NCI-H1436 (cell line): ENCODE measurements at places on chromosomes 11 and 22.

DNA sequence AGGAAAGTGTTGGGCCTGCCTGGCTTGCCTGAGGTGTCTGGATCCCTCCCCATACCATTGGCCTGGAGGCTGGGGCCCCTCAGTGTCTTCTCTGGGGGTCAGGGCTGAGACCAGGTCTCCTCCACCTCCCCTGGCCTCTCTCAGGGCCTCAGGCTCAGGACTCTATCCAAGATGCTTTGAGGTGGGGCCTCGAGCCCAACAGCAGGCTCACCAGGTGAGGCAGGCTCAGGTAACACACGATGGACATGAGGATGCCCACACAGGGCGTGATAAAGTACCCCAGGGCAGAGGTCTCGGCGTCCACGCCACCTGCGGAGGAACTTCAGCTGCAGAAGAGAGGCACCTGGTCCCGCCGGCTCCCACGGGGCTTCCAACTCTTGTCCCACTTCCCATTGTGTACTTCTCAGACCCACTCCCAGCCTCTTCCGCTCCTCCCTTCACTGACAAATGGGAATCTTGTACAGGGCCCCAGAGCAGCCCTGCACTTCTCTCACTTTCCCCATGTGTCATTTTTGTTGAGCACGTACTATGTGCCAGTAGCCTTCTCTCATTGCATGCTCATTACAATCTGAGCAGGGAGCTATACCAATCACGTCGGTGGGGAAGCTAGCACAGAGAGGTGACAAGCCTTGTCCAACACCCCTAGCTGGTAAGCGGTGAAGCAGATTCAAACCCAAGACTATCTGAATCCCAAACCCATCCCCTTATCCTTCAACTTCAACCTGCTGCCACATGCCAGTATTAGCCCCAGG lies 3.8 kb downstream of the SLC29A2 start:
- DNase-seq, result no peak

- no peak for DNase-seq
Measured at GRCh38 chr11:70399681-70400112, 1.4 kb downstream of the CTTN start.

GRCh38 chr11:12441231-12441861 lies 64.0 kb downstream of the PARVA start:
- no peak for DNase-seq

- no peak for DNase-seq
Measured at GRCh38 chr11:64788321-64789215, 10.2 kb upstream of the SF1 start.

DNA sequence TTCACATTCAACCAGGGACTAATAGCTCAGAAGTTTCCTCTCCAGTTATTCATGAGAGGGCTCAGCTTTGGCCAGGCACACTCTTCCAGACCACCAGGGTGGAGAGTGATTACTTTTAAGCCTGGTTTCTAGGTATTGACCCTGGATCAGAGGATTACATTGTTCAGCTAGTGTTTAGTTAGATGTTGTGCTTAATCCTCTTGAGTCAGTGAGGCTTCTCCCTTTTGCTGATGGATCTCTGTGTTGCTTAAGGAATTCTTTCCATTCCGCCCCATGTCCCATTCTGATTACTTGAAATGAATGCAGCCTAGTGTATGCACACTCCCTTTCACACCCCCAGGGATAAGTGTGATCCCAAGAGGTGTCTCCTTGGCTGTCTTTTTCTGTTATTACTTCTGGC lies 271.7 kb upstream of the ANO5 start:
- DNase-seq, result no peak

DNA sequence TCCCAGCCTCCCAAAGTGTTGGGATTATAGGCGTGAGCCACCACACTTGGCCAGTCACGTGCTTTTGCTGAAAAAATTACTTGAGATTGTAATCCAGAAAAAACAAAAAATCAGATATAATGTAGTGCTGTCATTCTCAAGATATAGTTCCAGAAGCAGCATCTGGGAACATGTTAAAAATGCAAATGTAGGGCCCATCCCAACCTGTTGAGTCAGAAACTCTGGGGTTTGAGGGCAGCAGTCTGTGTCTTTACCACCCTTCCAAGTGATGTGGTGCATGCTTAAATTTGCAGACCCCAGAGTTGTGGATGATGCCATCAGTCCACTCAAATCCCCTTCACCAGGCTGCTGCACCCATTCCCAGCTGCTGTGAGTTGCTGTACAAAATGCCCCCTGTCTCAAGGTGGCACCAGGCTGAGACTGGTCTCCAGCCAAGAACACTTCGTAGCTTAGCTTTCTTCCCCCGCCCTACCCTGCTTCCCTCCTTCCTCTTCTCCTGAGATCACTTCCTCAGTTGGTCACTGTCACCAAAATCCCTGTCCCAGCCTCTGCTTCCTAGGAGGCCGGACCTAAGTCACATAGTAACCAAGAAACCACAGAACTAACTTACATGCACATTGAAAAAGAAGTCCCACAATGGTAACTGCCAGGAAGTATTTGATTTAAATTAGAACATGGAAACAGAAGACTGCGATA lies 18.2 kb upstream of the ARRB1 start:
- no peak for DNase-seq

DNA sequence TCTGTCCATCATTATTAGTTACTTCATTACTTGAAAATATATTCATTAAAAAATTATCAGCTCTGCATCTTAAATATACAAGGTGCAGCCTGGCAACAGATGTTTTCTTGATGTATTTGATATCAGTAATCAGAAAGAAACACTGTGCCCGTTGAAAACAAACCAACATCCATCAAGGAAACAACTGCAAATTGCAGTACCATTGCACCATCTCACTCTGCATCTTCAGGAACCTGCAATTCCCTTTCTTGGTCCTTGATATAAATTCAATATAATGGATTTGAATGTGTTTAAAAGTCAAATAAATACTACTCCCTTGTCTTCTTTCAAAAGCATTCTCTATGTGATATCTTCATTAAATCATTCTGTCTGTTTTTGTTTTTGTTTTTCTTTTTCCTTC lies 1131.2 kb downstream of the FAM181B start:
- no peak for DNase-seq

GRCh38 chr11:57240007-57240406 lies 3.0 kb upstream of the APLNR start:
- DNase-seq, result no peak

DNA sequence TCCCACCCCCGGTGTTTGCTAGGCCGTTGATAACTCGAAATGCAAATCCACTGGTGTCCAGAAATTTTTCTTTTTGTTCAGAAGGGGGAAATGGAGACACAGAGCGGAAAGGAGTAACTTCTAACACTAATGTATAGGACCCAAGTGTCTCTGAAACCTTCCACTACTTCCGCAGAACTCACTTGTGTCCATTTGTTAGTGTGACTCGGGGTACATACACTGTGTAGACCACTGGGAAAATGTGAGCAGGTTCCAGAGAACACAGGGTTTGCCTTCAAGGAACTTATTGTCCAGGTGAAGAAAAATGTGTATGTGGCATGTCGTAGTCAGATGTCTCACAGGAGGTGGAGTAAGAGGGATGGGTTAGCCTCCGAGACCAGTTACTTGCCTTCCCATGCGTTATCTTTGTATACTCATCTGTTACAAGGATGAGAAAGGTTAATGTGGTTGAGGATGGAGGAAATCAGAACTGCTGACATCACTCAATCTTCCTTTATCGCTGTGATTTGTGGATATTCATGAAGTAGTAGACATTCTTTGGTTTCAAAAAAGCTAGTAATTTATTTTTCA lies 857 bp downstream of the ARCN1 start:
- DNase-seq, result no peak

GRCh38 chr11:74520316-74520715 lies 26.8 kb upstream of the LIPT2 start:
- DNase-seq, result no peak

DNA sequence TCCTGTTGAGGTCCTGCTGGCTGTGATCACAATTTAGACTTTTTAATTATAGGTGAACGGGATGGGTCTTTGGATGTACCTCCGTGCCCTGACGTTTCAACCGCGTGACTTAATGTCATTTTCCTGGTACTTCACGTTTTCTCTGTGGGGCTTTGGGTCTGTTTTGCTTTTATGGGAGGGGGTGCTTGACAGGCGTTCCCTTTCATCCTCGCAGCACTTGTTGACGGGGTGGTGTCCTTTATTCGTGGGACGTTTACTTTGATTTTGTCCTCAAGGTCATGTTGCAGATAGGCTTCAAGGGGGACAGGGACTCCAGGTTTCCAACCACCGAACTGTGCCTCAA lies 994 bp downstream of the PPP6R3 start:
- DNase-seq, result no peak

DNA sequence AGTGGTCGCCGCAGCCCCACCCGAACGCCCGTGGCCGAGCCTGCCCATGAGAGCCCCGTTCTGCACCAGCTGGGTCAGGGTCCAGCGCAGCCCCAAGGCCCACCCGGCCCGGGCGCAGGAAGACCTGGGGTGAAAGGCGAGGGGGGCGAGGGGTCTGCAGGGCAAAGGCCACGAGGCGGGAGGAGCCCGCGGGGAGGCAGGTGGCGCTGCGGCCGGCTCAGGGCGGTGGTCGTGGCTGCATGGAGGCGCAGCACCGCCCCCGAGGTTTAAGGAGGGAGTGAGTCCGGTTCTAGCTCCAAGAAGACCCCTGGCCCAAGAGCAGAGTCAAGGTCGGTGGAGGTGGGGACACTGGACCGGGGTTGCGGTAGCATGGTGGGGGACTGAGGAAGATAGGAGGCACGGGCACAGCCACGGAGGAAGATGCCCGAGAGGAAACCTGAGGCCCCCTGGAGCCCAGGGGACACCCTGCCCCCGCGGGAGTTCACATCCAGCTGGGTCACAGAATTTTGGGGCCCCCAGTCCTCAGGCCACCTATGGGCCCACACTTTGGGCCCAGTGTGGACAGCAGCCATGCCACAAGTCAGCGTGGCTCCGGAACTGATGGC lies 514 bp upstream of the HDAC10 start:
- no peak for DNase-seq

- no peak for DNase-seq
Measured at GRCh38 chr11:94507485-94507884, 4.8 kb upstream of the C11orf97 start.

DNA sequence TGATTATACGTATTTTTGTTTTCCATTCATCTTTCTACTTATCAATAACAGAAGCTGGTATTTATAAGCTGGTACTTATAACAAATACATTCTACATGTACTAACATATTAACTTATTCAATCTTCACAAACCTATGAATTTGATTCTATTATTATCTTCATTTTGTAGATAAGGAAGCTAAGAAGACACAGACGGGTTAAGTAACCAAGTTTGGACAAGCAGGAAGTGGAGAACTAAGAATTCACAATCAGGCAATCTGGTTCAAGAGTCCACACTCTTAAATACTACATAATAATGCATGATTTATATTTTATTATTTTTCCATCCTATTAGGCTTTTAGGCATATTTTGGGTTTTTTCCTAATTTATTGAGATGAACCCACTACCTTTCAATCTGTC lies 25.0 kb downstream of the FCHSD2 start:
- DNase-seq, result no peak

DNA sequence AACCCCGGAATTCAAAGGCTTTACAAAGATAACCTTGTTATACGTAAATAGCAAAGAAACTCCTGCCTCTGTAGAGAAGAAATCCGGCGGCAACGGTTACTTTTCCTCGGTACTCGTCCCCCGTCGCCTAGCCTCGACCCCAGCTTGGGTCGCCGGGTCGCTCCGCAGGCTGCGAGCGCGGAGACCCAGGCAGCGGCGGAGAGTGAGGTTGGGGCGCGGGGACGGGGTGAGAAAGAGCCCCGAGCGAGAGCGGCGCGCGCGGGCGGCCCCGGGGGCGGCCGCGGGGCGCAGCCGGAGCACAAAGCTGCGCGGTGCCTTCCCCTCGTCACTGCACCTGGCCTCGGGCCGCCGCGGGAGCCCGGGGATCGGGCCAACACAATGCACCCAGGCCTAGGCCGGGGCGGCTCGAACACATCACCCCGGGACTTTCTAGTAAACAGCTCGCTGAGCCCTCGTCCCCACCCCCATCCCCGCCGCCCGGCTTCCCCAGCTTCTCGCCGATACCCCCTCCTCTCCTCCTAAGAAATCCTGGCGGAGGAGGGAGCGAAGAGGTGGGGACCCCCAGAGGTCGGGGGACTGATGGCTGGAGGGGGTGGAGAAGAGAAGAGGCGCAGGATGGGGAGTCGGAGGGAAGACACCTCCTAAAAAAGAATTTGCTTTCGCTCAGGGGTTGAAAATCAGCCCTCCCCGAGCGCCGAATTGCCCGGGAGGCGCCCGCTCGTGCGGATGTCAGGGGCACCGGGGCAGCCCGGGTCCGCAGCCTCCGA lies 845 bp downstream of the MPPED2 start:
- DNase-seq, result no peak

DNA sequence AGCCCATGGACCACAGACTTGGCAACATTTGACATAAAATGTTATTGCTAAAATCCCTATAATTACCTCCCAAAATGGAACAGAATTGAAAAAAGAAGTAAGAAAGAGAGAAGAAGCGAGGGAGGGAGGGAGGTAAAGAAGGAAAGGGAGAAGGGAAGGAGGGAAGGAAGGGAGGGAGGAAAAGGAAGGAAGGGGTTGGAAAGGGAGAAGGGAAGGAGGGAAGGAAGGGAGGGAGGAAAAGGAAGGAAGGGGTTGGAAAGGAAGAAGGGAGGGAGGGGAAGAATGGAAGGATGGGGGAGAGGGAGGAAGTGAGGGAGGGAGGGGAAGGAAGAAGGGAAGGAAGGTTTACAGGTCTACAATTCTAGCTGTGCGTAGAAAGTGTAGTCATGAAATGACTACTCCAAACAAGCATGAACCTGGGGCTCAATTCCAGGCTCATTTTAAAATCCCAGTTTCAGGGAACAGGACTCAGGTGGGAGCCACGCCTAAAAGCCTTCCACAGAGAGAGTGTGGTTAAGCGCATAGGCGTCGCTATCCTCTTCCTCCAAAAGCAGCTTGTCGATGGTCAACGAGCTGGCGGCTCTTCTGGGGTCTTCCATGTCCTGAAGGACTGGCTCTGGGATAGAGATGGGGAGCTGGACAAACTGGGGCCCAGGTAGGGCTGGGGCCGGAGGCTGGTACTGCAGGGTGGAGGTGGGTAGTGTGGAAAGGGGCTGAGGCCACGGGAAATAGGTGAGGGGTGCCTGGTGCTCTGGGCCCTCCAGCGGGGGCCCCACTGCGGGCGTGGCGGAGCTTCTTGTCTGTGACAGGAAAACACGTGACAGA lies 25.1 kb downstream of the POU2AF1 start:
- no peak for DNase-seq

DNA sequence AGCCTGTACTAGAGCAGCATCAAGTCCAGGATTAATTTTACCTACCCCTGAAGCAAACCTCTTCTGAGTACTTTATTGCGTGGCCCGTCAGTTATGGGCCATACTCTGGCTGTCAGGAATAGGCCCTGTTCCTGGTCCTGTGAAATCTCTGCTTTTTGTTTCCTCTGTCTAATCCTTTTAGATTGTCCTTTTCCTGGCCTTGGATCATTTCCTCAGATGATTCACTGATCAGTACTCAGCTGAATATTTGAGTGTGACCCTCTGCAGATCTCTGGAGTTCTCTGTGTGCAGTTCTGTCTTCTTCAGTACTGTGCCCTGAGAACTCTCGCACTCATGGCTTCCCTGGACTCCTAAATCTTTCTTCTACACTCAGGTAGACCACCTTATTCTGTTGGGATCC lies 123.5 kb downstream of the UVRAG start:
- DNase-seq, result no peak
